ENCODE measurements at places on chromosomes 11 and 22. TPM values are rescaled to one million over a fixed set of nuclear protein-coding genes. Genes with fewer than 3 reads are reported as not detected.
A peak's percentile ranks its signal among the peaks of the same experiment; 100 is the strongest.

GRCh38 chr11:80315200-80315599 lies 874.4 kb upstream of the TENM4 start:
- DNase-seq = no peak

DNA sequence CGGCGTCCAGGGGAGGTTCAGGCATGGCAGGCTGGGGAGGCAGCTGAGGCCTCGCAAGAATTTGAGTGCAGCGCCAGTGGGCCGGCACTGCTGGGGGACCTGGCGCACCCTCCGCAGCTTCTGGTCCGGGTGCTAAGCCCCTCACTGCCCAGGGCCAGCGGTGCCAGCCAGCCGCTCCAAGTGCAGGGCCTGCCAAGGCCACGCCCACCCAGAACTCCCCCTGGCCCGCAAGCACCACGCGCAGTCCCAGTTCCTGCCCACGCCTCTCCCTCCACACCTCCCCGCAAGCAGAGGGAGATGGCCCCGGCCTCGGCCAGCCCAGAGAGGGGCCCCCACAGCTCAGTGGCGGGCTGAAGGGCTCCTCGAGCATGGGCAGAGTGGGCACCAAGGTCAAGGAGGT lies 2017.3 kb downstream of the LRRC4C start:
- no peak for DNase-seq

DNA sequence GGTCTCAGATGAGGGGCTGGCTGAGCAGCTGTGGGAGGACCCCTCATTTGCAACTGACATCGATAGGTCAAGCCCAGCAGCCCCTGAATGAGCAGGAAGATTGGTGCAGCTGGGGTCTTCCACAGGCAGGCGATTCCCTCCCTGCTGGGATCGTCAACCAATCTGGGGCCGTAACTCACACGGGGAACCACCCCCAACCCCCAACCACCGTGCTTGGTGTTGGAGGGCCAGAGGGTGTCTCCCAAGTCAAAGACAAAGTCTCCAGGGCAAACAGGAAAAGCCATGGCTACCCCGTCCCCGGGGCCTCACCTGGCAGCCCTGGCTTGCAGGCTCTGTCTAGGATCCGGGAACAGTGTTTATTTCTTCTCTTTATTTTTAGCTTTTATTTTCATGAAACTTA lies 26.9 kb upstream of the SCUBE1 start:
- no peak for DNase-seq

DNA sequence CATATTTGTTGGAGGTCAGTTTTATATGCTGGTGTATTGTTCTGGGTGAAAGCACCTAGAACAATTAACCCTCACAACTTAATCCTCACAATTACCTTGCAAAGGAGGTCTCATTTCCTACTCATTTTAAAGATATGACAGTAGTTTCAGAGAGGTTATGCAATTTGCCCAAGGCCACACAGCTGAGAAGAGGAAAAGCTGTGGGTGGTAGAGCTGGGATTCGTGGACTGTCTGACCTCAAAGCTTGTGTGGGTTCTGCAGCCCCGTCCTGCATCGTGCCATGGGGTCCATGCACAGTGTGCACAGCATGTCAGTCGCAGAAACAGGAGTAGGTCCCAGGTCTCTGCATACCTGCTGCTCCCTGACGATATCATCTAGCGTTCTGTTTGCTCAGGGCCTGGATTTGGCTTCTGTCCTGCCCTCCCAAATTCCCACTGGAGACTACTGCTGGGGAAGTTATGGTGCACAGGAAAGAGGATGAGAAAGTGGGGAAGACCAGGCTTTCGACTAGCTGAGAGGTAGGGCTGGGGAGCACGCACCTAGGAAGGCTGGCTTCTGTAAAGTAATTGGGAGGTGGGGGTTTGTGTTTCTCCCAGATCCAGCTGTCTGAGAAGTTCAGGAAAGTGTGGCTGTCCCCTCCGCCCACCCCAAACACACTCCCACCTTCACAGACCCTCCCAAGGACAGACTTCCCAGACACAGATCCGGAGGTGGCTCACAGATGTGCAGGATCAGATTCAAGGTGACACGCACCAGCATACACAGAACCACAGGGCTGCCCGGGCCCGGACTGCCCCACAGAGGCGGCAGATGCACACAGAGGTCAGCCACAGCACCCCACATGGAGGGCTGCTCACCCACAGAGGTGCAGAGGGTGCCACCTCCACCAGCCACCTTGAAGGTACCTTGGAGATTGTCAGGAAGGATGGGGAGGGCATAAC lies 2.0 kb downstream of the BACE1 start:
- DNase-seq = no peak

- DNase-seq = no peak
Measured at GRCh38 chr11:8636127-8636526, 42.1 kb upstream of the STK33 start.

DNA sequence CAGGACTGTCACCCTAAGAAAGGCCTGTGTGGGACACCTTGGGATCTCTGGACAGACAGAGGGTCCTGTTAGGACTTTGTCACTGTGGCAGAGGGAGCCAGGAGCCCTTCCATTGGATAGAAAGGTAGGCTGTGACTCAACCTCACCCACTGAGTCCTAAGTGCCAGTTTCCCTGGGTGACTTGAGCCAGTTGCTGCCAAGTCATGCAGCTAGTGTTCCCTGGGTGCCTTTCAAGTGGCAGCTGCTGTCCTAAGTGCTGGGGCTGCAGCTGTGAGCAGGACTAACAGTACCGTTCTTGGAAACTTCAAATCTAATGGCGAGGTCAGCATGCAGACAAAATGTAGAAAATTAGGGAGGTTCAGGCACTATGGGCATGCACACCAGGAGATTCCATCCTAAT lies 393.7 kb downstream of the TMEM135 start:
- DNase-seq = no peak

GRCh38 chr11:33533386-33534052 lies 167.1 kb downstream of the C11orf91 start:
- no peak for DNase-seq

GRCh38 chr11:21811572-21811971 lies 381.3 kb upstream of the ANO5 start:
- DNase-seq = no peak

DNA sequence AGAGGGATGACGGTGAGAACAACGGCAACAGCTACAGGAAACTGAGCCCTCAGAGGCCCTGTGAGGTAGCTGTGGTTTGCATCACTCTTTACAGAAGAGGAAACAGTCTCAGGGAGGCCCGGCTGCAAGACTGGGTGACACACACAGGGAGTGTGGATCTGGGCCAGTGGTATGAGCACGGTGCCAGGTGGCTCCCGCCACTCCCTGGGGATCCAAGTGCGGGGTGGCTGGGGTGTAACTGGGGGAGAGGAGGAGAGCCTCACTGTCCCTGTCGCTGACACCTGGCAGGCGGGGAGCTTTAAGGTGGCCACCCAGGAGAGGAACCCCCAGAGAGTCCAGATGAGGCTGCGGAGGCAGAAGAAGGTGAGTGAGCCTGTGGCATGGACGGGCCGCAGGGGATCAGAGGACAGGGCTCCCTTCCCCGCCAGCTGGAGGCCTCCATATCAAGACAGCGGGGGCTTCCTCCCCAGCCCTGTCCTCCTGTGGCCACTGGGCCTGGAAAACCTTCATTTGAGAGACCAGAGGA lies 5.6 kb downstream of the RGL4 start:
- DNase-seq = peak; percentile 49

DNA sequence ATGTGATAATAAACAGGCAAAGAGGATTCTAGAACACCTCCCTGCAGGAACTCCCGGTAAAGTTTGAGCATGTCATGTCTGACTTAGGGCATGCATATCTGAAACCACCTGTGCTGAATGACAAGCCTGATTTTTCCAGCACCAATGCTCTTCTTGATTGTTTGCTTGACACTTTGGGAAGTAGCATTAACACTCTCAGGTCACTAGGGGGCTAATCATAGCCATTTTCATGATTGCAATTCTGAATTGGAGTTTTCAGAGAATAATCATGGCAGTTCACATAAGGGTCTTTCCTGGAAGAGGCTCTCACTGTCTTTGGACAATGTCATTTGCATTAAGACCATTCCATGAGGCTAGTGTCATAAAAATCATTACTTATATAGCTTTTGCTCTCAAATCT lies 234.4 kb upstream of the MTNR1B start:
- DNase-seq = no peak

DNA sequence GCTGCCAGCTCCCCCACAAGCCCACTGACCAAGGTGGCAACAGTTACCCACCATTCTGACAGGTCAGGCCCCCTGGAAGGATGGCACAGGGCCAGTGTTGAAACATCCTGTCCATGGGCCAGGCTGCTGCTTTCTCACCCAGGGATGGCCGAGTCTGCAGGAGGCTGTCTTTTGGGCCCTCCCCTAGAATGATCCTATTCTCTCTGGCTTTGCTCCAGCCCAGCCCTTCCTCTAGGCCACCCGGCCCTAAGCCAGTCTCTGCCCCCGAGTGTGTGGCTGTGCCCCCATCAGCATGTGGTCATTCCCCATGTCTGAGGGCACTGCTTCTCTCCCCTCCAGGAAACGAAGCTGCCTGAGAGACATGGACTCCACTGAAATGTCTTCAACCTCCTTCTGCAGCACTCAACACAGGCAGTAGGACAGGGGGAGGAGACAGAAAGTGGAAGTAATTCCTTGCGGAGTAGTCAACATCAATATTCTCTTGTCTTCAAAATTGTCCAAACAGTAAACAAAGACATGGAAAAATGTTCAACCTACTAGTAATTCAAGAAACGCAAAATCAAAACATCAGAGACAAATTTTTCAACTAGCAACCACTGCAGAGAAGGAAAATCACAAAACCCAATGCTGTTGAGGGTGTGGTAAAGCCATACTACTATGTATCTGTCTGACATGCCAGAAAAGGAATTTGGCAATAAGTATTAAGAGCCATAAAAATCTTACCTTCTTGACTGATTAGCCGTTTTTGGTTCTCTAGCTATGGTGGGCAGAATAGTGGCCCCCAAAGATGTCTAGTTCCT lies 5.1 kb upstream of the SCARF2 start:
- DNase-seq = no peak

DNA sequence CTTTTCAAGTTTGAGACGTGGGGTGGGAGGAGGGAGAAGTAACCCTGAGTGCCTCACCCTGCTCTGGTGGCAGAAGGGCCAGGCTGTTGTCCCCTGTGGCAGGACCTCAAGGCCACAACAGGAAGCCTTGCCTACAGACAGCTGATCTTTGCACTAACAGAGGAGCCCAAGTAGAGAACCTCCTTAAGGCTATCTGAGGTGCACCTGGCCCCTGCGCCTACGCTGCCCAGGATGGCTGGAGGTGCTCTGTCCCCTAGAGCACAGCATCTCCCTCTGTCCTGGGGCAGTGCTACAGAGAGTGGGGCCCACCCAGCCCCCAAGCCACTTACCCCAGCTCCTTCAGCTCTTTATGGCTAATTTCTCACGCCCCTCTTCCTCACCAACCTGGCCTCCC lies 27.0 kb downstream of the MYO7A start:
- no peak for DNase-seq

- DNase-seq = no peak
Measured at GRCh38 chr22:45082795-45083194, 73.0 kb upstream of the PHF21B start.

DNA sequence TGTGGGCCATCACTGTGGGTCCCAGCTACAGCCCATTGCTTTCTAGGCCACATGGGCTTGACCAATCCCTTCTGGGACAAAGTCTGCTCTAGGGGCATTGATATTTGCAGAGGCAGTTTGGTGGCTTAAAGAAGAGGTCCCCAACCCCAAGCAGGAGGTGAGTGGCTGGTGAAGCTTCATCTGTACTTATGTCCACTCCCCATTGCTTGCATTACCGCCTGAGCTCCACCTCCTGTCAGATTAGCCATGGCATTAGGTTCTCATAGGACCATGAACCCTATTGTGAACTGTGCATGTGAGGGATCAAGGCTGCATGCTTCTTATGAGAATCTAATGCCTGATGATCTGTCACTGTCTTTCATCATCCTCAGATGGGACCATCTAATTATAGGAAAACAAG lies 54.4 kb upstream of the CADM1 start:
- no peak for DNase-seq

The BIK gene
- 15.6 TPM for total RNA-seq

The SMTNL1 gene
- total RNA-seq = not detected

The ACTN3 gene
- not detected for total RNA-seq

All from Peyer's patch (tissue), 4 donors.